Right lung (tissue), 10 donors: ENCODE measurements at places on chromosomes 1 and 21. TPM values are rescaled to one million over a fixed set of nuclear protein-coding genes. Genes with fewer than 3 reads are reported as not detected.

- DNase-seq: no peak
These were observed 142.3 kb downstream of the MIS18A start for GRCh38 chr21:32136546-32136945.

DNA sequence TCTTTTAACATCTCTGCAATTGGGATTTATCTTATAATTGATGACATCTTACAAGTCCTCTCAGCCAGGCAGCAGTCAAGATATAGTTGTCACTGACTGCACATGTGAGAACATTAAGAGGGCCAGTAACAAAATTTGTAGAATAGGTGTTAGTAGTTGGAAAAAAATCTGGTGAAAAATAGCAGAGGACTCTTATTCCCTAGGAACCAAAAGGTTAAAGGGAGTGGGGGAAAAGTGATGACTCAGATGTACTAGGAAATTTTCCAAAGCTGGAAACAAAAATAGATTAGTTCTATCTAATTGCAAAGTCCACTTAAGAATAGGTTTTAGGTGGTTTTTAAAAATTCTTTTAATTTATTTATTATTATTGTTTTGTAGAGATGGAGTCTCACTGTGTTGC, 3.6 kb downstream of the NUP210L start:
- DNase-seq: no peak

Gene TP73
- polyA plus RNA-seq: 1.5 TPM

Gene LCE1A
- polyA plus RNA-seq: not detected

Gene TFAP2E
- polyA plus RNA-seq: 4.2 TPM

- DNase-seq: no peak
These were observed 4.7 kb upstream of the SLC1A7 start for GRCh38 chr1:53147174-53147573.

DNA sequence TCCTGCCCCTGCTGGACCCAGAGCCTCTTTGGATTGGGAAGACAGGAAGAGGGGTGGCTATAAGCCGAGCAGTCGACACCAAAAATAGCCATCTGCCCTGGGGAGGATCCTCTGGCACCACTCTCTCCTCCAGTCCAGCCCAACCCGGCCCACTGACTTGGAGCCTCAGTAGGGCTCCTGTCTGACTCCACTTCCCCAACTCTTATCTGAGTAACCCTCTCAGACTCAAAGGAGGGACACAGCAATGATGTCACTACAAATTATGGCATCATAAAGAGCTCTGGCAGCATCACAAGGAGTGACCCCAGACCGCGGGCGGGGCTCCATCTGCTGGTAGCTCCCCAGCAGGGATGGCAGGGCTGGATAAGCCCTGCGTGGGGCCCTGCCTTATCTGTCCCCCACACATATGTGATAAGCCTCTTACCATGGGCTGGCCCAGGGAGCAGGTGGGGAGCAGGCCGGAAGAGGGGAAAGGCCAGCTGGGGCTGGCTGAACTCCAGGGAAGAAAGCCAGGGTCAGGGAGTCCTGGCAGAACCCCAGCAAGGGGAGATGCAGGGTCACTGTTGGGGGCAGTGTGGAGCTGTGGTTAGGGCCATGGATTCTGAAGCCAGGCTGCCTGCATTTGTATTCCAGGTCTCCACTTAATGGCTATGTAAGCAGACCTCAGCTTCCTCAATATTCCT, 4.6 kb upstream of the SLC6A9 start:
- DNase-seq: no peak

DNA sequence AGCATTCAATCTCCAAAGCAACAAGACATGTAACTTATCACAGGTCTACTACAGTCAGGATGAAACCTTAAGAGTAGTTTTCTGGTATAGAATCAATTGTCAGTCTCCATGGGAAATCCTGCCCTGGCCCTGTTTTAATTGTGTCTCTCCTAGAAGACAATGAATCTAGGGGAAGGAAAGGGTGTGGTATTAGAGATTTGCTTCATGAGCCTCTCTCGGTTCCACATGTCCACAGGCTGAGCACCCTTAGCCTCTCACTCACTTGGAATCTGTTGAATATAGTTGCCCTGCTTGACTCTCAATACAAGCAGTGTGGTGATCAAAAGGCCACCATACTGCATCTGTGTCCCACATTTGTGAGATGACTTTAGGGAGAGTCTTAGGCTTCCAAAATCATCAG, 17.7 kb downstream of the SPATA46 start:
- DNase-seq: no peak

- DNase-seq: no peak
These were observed 26.1 kb upstream of the HUNK start for GRCh38 chr21:31846690-31847089.

DNA sequence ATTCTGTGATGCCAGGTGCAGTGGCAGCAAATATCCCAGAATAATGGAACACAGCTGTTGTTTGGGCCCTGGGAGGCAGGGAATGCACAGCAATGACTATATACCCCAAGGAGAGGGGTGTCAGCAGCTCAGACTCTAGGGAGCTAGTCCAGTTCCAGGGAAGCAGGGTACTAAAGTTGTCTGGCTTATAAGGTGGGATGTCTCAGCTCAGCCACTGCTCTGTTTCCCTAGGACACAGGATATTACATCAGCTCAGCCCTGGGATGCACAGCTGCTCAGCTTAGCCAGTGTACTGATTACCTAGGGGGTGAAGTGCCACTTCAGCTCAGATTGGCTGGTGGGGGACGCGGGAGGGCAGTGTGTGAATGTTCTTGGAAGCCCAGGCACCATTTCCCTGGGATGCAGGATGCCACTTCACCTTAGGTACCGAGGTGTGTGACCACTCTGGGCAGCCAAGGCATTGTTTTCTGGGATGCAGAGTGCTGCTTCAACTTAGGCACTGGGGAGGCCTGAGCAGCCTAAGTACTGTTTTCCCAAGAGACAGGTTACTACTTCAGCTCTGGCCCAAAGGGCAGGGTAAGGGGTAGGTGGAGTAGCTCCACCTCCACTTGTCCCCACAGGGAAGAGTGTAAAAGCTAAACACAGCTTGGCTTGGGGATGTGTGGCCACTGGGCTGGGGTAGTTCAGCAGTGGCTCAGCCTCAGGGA, 59.4 kb downstream of the DIPK1A start:
- no peak for DNase-seq

DNA sequence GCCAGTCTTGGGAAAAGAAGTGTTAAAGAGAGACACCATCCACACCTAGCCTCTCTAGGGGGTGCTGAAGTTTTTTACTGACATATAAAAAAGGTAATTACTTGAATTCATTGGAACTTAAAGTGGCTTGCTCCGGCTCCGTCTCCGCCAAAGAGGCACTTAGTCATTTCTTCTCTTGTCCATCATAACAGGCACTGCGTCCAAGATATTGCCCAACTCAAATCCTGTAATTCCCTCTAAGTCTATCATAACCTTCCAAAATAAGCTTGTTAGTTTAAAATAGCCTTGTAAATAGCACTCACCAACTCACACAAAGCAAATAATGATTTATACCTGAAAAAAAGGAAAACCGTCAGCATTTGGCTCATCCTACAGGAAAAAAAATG, 160.5 kb downstream of the ZBTB18 start:
- no peak for DNase-seq

DNA sequence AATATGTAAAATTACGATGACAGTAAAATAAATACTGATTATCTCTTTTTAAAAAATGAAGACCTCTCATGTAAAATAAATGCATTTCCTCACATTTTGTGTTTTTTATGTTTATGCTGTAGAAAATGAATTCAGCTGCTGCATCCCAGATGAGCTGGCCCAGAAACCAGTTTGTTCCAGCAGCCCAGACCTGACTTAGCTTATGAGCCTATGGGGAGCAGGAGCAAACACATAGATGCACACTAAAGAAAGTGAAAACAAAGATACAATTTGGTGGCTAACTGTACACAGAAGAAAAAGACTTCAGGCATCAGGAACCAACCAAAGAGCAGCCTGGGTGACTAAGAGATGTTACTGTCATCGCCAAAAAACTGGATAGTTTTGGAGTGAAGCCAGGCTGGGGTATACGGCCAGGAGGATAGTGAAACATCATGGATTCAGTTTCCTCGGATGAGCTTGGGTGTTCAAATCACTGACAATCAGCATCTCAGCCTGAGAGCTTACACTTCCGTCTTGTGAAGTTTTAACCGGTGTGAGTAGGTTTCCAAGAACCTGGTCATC, 113.9 kb upstream of the BACE2 start:
- DNase-seq: no peak

GRCh38 chr1:233172201-233172600, 123.3 kb downstream of the PCNX2 start:
- DNase-seq: no peak

DNA sequence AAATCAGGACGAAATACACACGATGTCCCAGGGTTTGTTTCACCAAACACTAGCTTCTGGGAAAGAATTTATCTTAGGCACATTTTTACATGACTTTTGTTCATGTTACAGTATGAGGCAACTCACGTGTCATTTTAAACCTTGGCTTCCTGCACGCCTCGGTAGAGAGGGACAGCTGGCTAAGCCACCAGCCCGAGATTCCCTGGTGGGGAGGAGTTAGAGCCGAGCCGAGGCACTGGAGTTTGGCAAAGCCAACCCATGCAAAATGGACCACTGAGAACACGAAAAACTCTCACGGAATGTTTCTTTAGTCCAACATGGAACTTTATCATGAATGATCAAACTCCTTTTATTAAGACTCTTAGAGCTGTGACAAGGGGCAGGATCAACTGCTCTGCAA, 240.0 kb downstream of the DYRK1A start:
- no peak for DNase-seq

- DNase-seq: no peak
These were observed 107.9 kb upstream of the COA6 start for GRCh38 chr1:234265321-234265720.
